ENCODE measurements at places on chromosomes 1 and 21. TPM values are rescaled to one million over a fixed set of nuclear protein-coding genes. Genes with fewer than 3 reads are reported as not detected.

DNA sequence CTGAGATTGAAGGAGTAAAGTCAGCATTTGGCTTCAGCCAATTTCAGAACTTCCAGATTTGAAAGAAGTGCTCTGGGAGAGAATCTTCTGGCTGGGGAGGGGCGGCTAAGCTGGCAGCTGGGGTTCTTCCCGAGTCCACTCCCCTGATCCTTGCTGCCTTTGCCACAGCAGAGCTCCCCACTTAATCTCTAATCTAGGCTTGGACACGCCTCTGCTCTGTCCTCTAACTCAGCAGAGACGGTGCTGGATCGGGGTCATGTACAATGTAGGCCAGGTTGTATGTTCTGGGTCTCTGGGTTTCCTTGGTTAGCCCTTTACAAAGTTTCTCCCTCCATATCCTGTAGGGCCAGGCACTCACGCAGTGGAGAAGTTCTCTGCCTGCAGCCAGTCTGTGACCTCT is 10.1 kb upstream of the GSTM3 start:
- no peak for DNase-seq

Gene E2F2
- total RNA-seq = 8.1 TPM

GRCh38 chr1:234675572-234675971 is 65.6 kb upstream of the IRF2BP2 start:
- no peak for DNase-seq

DNA sequence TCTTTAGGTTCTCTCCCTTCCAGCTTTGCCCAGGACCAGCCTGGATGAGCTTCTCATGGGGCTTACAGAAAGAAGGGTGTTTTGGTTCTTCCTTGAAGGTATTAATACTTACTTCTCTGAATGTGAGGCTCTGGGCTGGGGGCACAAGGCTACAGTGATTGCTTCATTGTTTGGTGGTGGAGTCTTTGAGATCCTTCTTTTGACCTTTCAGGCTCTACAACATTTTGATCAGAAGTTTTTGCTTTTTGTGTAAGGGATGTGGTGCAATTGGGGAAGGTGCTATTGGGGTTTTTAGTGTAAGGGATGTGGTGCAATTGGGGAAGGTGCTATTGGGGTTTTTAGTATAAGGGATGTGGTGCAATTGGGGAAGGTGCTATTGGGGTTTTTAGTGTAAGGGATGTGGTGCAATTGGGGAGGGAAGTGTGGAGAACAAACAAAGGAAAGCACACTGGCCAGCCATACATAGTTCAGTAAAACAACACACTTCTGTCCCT is 103.6 kb upstream of the IVNS1ABP start:
- no peak for DNase-seq

Gene DNASE2B
- not detected for total RNA-seq

Gene TMPRSS15
- total RNA-seq = 0.10 TPM

DNA sequence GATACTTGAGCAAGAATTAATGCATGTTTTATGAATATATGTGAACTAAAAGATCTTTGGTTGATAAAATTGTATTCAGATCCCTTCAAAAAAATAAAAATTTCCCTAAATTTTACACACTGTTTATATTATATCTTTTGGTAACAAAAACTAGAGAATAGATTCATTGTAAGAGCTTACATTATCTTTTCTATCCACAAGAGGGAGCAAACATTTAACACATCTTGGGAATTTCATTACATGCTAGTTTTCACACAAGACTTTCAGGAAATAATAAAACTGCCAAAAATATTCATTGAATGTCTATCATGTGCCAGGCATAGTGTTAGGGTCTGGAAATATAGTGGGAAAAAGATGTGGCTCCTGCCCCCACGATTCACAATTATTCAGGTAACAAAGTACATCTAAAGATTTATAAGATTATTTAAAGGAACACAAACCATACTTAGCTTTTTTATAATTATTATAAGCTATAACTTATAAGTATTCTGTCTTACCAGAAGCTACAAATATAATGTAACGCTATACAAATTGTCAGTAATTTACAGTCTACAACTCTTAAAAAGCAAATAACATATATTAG is 30.6 kb downstream of the FAF1 start:
- peak; percentile 41 for DNase-seq

DNA sequence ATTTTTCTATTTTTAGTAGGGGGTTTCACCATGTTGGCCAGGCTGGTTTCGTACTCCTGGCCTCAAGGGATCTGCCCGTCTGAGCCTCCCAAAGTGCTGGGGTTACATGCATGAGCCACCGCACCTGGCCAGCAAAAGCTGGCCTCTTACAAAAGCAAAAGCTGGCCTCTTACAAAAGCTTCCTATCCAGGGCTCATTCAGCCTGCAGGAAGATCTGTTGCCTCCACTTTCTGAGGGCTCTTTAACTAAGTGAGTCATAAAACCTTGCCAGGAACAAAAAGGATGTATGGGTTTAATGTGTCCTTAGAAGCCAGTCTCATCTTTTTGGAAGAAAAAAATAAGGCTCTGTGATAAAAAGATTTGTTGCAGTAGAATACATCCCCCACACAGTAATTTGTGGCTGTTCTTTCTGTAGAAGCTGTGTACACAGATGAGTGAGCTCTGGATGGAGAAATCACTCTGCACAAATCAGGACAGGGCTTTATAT is 15.0 kb downstream of the HTR1D start:
- DNase-seq = no peak

GRCh38 chr1:107874221-107874620 is 90.8 kb downstream of the VAV3 start:
- no peak for DNase-seq

Gene ERG
- 11.9 TPM for total RNA-seq

DNA sequence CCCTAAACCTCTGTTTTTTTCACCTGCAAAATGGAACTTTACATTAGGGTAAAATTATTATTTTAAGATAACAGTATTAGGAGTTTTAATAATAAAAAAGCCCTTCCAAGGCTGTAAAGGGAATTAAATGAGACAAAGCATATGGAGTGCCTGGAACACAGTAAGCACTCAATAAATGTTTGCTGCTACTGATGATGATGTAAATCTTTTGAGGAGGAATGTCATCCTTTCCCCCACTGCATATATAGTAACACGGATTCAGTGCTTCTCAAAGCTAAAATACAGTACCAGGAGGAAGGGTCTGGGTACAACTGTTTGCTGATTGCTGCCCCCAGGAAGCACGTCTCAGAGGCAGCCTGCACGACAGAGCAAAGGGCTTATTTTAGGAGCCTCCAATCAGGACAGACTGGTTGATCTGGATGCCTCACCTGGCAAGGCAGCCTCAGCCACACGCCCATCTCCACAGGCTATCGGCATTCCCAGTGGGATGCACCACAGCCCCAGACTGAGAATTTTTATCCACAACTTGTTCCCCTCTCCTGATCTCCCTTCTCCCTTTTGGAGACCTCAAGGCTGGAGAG is 64.4 kb downstream of the GADD45A start:
- DNase-seq = no peak

DNA sequence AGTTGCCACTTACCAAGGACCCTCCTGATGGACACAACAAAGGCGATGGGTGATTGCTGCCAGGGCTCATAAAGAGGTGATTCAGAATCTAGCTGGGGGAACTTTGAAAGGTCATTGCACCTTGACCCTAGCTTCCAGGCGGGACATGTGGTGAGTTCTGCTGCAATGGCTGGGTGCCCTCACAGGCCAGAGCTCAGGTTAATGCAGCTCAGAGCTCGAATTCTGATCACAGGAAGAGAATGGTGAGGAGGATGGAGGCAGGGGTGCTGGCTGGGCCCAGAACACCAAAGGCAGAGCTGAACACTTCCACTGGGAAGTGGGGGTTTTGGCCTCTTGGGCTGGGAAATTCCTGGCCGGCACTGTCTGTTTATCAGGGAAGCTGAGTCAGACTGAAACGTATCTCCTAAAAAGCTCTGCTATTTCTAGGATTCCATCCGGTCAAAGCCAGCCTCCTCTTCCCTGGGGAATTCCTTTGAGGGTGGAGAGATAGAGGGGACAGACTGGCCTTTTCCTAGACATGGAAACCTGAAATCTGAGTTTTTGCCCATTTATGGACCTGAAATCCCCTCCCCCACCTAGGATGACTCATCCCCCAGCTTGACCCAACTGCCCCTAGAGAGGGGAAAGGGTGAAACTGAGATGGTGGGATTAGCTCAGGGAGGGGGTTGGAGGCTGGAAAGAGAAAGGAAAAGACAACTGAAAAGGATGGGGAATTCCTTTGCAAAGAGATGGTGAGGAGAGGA is 27.2 kb downstream of the NUAK2 start:
- DNase-seq = peak; percentile 28

Data from skin of body (tissue), 3 donors.